ENCODE measurements at places on chromosomes 2 and 18.

DNA sequence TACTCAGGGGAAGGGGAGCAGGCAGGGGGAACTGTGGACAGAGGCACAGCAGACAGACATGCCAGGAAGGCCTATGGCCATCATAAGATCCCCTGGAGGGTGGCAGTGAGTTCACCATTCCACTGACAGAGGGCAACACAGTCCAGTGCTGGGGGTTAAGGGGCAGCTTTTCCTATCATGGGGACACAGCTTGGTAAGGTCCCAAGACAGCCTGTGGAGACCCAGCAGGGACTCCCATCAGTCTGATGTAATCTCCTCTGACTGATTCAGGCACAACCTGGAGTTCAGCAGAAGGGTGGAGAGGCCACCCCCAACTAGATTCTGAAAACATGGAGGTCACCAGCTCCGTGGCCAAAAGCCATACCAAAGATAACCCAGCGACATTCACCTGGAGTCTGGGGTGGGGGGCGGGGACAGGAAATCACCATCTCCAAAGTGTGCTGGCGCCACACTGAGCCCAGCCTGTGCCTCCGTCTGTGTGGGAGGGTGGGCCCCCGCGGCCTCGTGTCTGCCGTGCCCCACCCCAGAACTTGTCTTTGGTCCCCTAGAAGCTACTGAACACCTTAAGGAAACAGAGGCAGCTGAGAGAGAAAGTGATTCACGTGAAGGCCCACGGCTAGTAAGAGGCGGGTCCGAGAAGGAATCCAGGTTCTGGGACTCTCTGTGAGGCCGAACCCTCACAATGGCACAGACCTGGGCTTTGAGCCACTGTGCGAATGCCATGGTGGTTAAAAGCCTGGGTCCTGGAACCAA, 28.6 kb downstream of the DNMT3A start:
- no peak for DNase-seq

DNA sequence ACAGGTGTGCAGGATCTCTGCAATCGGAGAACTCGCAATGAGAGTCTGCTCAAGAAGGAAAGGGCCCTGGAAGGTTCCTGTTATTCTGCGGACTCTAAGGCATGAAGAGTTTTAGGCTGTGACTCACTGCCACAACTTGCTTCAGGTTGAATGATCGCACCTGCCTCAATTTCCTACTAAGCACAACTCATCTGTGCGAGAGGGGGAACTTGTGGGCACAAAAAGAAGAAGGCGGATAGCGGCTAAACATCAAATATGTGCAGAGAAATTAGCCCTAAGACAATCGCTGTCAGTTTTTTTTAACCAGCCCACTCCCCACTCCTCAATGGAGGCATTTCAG, 14.0 kb upstream of the CREG2 start:
- no peak for DNase-seq

- DNase-seq = no peak
These were observed 50.1 kb upstream of the UNC80 start for GRCh38 chr2:209721497-209721896.

DNA sequence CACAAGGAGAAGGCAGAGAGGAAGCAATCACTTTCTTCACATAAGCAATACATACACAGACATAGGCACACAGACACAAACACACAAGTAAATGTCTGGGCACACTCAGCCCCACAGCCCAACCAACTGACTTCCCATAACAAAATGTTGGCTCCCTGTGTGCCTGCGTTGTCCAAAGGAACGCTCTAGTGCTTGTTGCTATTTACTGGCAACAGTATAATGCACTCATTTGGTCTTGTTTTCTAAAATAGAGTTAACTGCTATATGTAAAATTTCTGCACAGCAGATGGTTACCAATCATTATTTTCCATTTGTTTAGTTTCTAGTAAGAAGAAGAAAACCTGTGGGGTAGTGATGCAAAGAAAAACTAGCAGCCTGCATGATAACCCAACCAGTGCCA, 16.5 kb downstream of the FIGN start:
- DNase-seq = no peak

- no peak for DNase-seq
These were observed 62.3 kb downstream of the ADCY3 start for GRCh38 chr2:24857746-24858145.

- no peak for DNase-seq
These were observed 571.1 kb upstream of the SOX11 start for GRCh38 chr2:5121121-5121520.
